ENCODE measurements at places on chromosomes 11 and 22.

- DNase-seq: no peak
Measured at GRCh38 chr22:19213442-19214077, 35.0 kb upstream of the SLC25A1 start.

GRCh38 chr11:36586543-36586942 is 7.8 kb upstream of the IFTAP start:
- DNase-seq: no peak

DNA sequence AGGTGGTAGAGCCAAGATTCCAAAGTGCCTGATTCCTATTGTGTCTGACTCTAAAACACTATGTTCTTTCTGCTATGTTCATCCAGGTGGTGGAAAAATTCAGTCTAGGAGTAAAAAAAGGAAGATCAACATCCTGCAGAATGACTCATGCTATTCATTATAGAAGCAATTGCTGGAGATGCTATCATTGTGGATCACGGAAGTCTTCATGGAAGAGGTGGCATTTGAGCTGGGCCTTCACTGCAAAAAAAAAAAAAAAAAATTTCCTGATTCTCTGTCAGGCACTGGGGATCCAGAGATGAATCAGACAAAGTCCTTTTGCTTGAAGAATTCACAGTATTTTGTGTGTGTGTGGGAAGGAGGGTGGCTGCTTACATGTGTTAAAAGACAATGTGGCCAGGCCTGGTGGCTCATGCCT is 1.4 kb upstream of the UVRAG start:
- DNase-seq: no peak

DNA sequence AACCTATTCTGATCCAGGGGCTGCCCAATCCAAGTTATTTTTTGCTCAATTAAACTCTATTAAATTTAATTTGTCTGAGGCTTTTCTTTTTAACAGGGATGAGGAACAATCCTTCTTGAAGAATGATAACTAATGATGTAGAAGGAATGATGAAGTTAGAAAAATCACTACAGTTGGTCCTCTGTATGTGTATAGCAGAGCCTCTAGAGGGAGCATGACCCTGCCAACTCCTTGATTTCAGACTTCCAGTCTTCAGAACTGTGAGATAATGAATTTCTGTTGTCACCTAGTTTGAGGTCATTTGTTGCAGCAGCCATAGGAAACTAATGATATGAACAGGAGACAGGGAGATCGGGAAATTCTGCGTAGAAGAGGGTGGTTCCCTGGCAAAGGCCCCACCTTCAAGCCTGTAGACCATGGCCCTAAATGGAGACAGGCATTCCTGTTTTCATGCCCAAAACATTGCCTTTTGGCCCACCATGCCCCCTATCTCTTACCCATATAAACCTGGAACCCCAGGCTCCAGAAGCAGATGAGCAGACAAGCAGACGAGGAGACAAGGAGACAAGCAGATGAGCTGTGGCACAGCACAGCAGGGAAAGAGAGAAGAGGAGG is 7.7 kb upstream of the QSER1 start:
- DNase-seq: no peak

- DNase-seq: no peak
Measured at GRCh38 chr11:123061403-123062157, at the start of gene HSPA8. Gene HSPA8, minus strand, starts transcription at chr11:123062136. Its CDS starts 812 bp downstream, at chr11:123061324.

GRCh38 chr22:31107894-31108218 is 488 bp upstream of the SELENOM start:
- DNase-seq: no peak

GRCh38 chr11:68127714-68128681 is 6.8 kb upstream of the CHKA start:
- DNase-seq: peak; percentile 97

DNA sequence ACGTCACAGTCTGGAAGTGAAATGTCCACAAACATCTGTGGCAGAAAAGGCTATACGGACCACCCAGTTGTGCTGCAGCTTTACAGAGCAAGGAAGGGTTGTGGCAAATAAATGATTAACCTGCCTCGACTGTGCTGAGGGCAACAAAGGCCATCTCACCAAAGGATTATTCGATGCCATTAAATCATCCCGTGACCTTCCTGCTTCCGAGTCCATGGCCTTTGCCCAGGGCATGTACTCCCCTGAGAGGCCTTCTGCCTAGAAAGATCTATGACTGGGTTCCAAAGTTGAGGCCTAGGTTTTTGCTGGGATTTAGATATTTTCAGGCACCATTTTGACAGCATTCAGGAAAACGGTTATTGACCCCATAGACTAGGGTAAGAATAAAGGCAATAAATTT is 9.2 kb downstream of the CDPF1 start:
- no peak for DNase-seq

GRCh38 chr22:30947816-30948454 is 20.6 kb downstream of the MORC2 start:
- no peak for DNase-seq

Measured in WTC11 (cell line).